Stimulated activated CD4-positive, alpha-beta T cell treated with anti-CD3 and anti-CD28 coated beads, TNF-alpha, amount 100 ng/mL, for 1 hour (primary cell): ENCODE measurements at places on chromosomes 11 and 22.

DNA sequence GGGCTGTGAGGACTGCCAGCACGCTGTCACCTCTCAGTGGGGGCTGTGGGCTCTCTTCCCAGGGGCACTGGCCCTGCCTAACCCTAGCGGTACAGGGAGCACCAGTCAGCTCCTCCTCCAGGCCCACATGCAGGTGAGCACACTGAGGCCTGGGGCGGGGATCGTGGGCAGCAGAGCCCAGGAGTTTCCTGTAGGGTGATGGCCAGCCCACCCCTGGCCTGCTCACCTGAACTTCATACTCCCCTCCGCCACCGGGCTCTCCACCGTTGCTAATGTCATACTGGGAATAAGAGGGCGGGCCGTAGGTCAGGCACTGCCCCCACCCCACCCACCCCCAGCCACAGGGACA lies 10.0 kb upstream of the TREH start:
- DNase-seq: no peak

GRCh38 chr22:39292031-39292462 lies 27.4 kb downstream of the RPL3 start:
- DNase-seq: no peak

DNA sequence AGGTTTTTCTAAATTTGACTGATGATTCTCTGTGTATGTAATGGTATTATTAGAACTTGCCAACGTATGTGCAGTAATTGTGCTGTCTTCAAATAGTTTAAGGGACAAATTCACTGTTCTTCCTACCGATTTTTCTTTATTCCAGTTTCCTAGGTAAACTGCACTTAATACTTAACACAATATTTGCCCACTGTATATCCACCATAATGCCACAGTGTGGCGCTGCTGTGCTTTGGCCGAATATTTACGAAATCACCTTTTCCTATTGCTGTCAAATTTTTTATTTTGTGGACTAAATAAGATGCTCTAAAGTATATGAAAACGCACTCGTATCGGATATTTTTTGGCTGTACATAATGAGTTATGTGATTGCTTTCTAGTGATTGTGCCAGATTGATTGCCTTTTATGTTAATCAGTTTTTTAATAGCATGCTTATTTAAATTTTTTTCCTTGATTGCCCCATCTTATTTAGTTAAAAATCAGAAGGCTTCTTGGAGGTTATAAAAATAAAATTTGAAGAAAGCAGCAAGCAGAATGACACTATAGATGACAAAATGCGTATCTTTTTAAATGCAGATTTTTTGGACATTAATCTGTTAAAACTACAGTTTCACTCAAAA lies 10.5 kb downstream of the AASDHPPT start:
- no peak for DNase-seq

GRCh38 chr22:19377565-19378343 lies 53.8 kb downstream of the HIRA start:
- DNase-seq: no peak

DNA sequence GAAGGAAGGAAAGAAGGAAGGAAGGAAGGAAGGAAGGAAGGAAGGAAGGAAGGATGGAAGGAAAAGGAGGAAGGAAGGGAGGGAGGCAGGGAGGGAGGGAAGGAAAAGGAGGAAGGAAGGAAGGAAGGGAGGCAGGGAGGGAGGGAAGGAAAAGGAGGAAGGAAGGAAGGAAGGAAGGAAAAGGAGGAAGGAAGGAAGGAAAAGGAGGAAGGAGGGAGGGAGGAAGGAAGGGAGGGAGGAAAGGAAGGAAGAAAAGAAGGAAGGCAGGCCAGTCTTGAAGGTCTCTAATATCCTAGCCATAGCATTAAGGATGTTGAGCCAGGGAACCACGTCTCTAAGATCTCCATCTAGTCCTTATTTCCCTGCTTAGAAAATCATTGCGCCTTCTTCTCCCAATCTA lies 78.8 kb downstream of the TMPRSS5 start:
- no peak for DNase-seq

- DNase-seq: no peak
Measured at GRCh38 chr11:12761029-12761428, 86.8 kb downstream of the TEAD1 start.

DNA sequence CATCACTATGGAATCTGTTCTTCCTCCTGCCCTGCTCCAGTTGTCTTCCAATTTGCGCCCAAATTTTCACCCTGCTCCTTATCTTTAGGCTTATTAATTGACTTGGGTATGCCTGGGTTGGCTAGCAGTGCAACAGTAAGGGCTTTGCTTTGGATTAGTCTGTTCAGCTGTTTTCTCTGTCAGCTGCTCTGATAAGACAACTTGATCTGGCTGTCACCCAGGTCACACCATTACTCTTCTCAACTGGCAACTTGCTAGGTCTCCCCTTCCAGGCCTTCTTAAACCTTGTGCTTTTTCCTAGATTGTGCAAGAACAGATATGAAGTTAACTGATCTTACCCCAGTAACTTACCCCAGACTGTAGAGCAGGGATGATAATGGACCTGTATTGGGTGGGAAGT lies 357.8 kb upstream of the LARGE1 start:
- DNase-seq: no peak

GRCh38 chr22:46187862-46188261 lies 37.5 kb downstream of the PPARA start:
- no peak for DNase-seq

GRCh38 chr22:28408709-28409108 lies 270.9 kb downstream of the TTC28 start:
- no peak for DNase-seq

DNA sequence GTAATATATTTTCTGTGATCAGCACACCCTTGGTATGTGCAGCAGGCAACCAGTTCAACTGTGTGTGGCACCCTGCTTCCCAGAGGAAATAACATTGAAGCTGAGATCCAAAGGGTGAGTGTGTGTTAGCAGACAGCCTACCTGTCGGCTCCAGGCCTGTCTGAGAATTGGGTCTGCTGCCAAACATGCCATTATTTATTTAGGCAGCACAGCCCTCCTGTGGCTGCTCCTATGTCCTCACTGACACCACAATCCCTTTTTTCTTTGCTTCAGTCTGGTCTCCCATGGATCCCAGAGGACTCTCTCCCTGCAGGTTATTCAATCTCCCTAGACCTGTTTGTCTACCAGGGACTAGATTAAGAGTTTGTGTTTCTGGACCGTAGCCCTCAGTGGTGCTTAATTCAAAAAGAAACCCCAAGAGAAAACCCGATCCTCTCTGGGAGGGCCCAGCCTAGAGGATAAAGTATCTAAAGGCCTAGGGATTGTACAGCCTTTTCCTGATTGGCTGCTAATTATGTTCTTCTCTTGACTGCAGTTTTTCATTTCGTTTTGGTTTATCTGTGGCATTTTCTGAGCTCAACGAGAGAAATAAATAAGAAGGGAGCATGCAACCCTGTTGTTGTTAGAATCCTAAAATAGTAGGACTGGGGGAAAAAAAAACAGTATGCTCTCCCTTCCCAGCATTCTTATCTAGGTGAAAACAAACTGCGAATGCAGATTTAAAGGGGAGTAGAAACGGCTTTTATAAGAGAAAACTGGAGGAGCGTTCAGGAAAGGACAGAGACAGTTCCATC lies 24.1 kb downstream of the KCNE3 start:
- DNase-seq: no peak

GRCh38 chr11:118374729-118375128 lies 15.3 kb downstream of the UBE4A start:
- DNase-seq: no peak

DNA sequence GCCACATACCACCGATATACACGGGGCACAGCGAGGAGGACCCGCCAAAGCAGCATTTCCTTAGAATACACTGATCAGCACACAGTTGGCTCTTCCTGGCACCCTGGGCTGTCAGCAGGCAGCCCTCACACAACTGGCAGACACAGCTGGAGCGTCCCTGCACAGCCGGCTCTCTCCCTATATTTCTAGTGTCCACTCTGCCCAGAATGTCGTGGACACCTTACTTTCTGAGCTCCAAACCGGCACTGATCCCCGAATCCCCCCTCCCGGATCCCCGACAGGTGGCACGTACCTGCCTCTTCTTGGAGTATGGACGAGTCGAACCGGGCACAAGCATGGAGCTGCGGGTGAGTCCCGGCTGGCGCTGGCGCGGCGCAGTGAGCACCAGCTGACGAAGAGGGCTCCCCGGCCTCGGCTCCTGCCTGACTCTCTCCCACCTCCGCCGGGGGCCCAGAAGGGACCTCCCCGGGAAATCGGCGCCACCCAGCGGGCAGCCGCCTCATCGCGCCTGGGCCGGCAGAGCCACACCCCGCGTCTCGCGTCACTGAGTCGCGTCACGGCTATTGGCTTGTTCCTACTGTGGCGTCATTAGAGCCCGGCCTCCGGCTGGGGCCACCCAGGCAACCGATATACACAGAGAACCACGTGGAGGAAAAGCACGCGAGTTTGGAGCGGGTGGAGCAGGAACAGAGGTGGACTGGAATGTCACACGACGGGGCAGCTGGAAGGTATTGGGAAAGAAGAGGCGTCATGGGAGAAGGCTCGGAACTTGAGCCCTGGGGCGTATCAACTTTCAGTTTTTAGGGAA lies at the start of gene USP2:
USP2 (minus strand) TSS at position 510 of the 808 bp plus-strand sequence. CDS start 8,210 bp downstream, outside the sequence.
- DNase-seq: peak; percentile 85

DNA sequence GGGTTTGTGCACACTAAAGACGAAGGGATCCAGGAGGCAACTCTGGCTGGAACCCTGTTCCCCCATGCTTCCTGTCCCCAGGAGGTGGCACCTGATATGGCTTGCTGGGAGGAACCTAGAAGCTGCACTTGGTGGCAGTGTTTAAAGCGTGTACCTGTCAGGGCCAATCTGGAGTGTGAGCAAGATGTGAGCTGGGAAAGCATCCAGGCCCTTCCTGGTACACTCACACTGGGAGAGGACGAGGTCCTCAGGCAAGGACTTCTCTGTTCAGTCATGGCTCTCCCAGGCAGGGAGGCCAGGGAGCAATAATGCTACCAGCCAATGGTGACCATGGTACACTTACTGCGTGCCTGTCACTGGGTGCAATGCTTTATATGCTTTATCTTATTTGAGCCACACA lies 130.7 kb upstream of the NECTIN1 start:
- DNase-seq: no peak

DNA sequence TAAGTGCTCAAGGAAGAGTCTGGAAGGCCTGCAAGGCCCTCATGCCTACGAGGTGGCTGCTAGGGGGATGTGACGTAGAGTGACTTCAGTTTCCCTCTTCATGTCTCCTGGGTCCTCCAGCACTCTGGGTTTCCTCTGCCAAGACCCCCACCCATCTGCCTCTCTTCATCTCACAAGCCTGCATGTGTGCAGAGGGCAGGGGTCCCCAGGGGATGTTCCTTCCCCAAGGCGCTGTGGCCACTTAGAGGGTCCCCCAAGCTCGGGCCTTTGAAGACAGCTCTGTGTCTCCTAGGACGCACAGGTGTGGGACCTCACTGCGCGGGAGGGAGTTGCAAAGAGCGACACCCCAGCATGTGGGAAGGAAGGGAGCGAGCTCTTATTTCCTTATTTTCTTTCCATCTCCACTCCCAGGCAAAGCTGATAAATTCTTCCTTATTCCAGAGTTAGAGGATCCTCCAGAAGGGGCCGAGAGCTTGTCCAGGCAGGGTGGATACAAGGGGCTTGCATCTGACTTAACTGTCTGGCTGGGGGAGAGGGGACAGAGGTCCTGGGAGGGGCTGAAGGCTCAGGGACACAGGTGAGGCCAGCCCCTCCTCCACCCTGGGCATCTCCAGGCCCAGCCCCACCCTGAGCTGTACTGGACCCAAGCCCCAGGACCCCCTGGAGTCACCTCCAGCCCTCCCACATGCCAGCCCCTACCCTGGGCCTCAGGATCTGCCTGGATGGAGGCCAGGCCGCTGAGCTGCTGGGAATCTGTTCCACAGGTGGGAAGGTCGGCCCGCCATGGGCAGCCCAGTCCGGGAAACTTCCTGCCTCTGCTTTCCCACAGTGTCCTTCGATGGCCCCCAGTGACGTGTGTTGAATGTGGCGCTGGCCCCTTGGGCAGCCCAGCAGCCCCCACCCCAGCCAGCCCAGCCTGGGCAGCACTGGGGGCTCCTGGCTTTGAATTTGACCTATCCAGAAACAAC lies 59.7 kb upstream of the KCNQ1OT1 start:
- no peak for DNase-seq

- no peak for DNase-seq
Measured at GRCh38 chr22:29434288-29434687, 4.1 kb upstream of the RFPL1 start.

DNA sequence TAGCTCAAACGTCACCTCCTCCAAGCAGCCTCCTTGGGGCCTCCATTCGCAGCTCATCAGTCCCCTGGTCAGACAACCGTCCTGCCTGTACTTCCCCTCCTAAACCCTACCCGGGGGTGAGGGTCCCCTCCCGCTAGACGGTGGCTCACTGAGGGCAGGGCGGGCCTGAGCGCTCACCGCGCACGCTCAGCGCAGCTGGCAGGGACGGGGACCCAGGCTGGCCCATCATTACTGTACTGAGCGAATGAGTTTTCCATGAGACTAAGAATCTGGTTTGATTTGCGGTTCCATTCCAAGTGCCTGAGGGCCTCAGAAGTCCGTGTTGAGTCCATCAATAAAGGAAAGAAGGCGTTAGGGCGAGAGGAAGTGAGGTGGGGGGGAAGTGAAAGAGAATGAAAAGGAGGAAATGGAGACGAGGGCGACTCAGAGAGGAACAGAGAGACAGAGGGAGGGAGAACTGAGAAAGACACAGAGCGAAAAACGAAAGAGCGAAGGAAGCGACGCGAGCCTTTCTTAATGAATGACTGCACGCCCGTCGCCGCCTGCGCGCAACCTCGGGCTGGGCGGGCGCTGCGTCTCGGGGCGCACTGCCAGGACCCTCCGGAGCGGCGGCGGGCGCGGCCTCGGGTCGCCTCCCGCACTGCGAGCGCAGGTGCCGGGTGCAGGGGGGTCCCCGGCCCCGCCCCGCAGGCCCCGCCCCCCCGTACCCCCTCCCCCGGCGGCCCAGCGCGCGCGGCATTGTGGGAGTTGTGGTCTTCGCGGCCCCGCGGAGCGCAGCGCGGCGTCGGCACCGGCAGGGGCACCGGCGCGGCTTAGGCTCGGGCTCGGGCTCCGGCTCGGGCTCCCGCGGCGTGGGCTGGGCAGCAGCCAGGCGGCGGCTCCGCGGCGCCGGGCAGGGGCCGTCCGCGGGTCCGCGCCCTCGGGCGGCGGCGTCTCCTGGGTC lies at the start of gene ASPHD2:
ASPHD2 (plus strand) TSS at position 746 of the 943 bp plus-strand sequence. CDS start 4,356 bp downstream, outside the sequence.
- DNase-seq: peak; percentile 60

- DNase-seq: no peak
Measured at GRCh38 chr11:9974375-9974774, 310.5 kb downstream of the SWAP70 start.

DNA sequence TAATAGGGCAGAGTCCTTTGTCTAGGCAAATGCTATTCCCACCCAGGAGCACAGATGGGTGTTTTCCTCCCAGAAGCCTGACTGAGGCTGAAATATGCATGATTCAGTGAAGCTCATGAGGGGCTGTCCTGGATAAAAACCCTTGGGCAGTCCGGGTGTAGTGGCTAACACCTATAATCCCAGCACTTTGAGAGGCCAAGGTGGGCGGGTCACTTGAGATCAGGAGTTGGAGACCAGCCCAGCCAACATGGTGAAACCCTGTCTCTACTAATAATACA lies 48.6 kb upstream of the LMO2 start:
- no peak for DNase-seq

- no peak for DNase-seq
Measured at GRCh38 chr11:95920460-95921105, 3.3 kb downstream of the MTMR2 start.

- DNase-seq: no peak
Measured at GRCh38 chr11:66360406-66361073, 11.0 kb downstream of the SLC29A2 start.
